ENCODE measurements at places on chromosomes 7 and 10.
A peak's percentile ranks its signal among the peaks of the same experiment; 100 is the strongest.

- no peak for DNase-seq
Measured at GRCh38 chr7:148348466-148348865, 242.1 kb upstream of the C7orf33 start.

- DNase-seq = peak; percentile 62
Measured at GRCh38 chr10:68826764-68827591, at the start of gene STOX1. Gene STOX1, plus strand, starts transcription at chr10:68827531. Its CDS starts 93 bp downstream, at chr10:68827624.

DNA sequence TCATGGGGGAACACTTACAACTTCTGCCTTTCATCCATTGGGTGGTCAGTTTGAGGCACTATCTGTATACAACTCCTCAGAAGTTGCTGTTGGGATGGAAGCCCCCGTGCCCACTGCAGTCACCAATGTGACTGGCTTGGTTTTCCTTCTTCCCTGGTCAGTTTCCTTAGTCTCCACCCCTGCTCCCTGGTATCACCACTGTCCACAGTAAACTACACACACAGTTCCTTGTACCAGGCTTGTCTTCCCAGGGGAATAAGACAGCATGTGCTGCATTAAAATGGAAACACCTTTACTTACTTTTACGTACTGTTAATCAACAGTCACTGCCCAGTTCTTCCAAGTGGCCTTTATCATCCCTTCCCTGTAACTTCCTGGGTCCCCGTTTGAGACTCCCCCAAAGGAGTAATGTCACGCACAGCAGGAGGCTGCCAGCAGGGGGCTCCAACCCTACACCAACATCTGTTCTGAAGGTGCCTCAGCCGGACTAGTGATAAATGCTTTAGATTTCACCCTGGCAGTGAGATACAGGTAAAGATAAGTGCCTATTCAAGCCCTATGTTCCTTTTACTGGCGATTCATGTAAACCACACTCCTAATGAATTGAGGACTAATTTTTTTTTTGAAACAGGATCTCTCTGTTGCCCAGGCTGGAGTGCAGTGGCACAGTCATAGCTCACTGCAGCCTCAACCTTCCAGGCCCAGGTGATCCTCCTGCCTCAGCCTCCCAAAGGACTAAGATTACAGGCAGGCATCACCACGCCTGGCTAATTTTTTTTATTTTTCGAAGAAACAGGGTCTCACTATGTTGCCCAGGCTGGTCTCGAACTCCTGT, 45.3 kb upstream of the PIK3AP1 start:
- DNase-seq = peak; percentile 40

DNA sequence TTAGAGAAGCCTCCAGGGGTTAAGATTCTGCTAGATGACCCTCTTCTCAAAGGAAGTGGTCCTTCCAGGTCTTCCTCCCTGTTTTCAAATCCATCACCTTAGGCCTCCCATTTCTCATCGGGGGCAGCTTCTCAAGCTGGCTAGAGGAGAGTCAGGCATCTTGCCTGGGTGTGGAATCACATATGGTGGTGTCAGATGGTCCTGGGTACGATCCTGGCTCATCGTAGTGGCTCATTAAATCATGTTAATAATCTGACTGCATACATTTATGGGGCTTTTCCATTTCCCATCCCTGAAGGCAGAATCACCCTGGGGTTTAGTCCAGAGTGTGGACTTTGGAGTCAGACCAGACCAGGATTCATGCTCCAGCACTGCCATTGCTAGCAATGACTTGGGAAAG, 132.6 kb downstream of the RPS24 start:
- no peak for DNase-seq

DNA sequence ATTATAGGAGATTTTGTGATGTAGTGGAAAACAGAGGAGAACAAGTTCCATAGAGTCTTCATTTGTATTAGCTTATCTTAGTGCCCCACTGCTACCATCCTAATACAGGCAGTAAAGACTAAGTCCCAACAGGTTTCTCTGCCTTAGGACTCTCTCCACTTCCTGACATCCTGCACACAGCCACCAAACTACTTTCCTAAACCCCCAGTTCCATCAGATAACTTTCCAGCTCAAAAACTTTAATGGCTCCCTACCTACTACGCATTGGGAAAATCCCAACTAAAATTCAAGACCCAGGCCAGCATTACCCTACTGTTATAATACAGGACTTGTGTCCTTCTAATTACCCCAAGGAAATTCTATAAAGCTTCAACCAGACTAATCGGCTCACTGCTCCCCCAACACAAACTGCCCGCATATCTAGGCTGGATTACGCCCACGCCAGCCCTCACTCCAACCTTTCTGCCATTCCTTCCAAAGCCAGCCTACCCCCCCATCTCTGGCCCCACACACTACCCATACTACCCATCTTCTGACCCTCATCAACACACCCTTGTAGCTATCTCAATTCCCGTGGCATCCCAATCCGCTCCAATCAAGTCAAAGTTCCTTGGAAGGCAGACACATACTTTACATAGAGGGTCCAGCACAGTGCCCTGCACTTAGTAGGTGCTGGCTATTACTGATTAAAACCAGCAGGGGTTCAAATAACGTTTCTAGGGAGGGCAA, 1.4 kb downstream of the IDE start:
- no peak for DNase-seq
